ENCODE measurements at places on chromosomes 16 and 17. TPM values are rescaled to one million over a fixed set of nuclear protein-coding genes. Genes with fewer than 3 reads are reported as not detected.

- no peak for DNase-seq
These were observed 73.3 kb upstream of the DHX40 start for GRCh38 chr17:59492091-59492451.

Gene RAB26
- polyA plus RNA-seq, result 4.8 TPM

Gene IRF8
- 13.3 TPM for polyA plus RNA-seq

Gene CRISPLD2
- polyA plus RNA-seq, result 33.3 TPM

GRCh38 chr17:44331249-44331760 is 6.7 kb upstream of the SLC25A39 start:
- DNase-seq, result no peak

- DNase-seq, result no peak
These were observed 290 bp downstream of the TOB1 start for GRCh38 chr17:50865868-50866260.

Gene CA5A
- not detected for polyA plus RNA-seq

Gene SCGB1C2
- polyA plus RNA-seq, result not detected

Gene KRT39
- not detected for polyA plus RNA-seq
